ENCODE measurements at places on chromosomes 6 and 20.

DNA sequence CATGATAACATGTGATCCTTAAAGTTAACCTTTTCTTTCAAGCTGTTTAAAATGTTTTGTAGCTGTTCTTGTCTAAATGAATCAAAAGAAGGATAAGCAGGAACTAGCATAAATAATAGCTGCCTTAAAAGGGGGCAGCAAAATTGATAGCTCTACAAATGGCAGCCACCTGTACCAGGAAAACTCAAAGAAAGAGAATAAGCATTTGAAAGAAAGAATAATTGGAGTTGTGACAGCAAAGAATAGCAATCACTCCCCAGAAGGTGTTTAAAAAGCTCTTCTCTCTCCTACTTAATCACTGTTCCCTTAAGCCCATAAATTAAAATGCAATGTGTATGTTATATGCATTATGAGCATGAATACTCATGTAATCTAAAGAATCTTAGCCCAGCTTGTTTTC lies 114.6 kb downstream of the SIM1 start:
- no peak for DNase-seq

DNA sequence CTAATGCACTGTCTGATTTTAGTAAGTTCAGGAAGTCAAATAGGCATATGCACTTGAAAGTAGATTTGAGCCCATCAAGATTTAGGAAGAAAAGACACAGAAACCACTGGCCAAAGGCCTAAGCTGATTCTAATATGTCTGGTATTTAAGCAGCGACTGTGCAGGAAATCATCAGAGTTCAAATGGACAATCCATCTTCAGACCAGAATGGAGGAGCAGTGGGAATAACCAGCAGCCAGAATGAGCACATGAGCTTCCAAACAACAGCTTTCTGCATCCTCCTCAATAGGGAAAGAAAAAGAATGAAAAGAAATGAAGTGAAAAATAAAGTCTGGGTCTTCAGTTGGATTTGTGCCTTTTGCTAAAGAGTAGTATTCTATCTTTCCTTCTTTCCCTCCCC lies 50.6 kb downstream of the SOD2 start:
- no peak for DNase-seq

GRCh38 chr6:119052987-119053386 lies 25.5 kb downstream of the FAM184A start:
- no peak for DNase-seq

GRCh38 chr20:14989535-14990290 lies 652.3 kb upstream of the FLRT3 start:
- DNase-seq, result no peak

DNA sequence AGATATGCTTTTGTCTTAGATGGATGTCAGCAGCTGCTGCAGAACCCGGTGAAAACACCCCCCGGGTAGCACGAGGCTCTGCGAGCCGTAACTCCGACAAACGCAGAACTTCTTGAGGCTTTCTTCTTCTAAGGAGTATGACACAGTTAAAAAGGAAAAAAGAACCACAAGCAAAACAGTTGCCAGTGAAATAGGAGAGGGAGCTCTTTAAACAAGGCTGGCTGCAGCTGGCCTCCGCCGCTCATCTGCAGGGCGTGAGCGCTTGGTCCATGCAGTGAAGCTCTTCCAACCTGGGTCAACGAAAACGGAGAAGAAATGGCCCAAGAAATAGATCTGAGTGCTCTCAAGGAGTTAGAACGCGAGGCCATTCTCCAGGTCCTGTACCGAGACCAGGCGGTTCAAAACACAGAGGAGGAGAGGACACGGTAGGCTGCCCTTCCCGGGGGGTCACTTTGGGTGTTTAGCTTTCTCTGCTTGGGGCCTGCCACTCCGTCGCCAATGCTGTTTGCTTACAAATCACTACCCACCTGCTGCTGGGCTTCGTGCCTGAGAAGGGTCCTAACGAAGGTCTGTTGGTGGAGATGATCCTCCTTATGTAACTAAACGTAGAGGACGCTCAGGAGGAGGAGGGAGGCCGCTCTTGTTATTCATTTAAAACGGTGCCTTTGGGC lies 13.2 kb downstream of the SYTL3 start:
- no peak for DNase-seq

GRCh38 chr6:115717472-115717871 lies 343.2 kb downstream of the FRK start:
- DNase-seq, result no peak

- DNase-seq, result no peak
Observed at GRCh38 chr20:33130568-33131061, 37.3 kb upstream of the BPIFA2 start.

DNA sequence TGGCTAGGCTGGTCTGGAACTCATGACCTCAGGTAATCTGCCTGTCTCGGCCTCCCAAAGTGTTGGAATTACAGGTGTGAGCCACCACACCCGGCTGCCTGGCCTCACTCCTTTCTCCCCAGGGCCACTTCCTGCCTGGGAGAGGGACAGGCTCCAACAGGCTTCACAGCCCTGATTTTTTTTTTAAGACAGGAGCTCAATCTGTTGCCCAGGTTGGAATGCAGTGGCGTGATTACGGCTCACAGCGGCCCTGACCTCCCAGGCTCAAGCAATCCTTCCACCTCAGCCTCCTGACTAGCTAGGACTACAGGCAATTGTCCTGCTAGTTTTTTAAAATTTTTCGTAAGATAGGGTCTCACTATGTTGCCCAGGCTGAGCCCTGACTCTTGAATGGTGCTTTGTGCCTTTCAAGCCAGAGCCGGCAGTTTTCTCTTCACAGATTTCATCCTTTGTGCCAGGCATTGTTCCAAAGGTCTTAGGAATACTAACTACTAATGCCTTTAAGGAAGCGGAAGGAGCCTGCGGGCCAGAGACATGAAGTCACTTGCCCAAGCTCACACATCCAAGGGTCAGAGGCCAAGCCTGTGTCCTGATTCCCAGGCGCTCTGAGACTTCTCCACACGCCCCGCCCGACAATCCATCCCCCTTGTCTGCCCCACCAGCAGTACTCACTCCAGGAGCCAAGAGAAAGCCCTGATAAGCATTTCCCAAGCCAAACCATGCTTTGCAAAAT lies 19.2 kb downstream of the CAPN11 start:
- no peak for DNase-seq

DNA sequence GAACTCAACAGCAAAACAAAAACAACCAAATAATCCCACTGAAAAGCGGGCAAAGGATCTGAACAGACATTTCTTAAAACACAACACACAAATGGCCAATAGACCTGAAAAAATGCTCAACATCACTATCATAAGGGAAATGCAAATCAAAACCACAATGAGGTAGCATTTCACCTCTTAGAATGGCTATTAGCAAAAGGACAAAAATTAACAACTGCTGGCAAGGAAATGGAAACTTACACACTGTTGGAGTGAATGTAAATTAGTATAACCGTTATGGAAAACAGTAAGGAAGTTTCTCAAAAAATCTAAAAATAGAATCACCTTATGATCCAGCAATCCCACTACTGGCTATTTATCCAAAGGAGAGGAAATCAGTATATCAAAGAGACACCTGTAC lies 20.9 kb downstream of the FAM8A1 start:
- no peak for DNase-seq

DNA sequence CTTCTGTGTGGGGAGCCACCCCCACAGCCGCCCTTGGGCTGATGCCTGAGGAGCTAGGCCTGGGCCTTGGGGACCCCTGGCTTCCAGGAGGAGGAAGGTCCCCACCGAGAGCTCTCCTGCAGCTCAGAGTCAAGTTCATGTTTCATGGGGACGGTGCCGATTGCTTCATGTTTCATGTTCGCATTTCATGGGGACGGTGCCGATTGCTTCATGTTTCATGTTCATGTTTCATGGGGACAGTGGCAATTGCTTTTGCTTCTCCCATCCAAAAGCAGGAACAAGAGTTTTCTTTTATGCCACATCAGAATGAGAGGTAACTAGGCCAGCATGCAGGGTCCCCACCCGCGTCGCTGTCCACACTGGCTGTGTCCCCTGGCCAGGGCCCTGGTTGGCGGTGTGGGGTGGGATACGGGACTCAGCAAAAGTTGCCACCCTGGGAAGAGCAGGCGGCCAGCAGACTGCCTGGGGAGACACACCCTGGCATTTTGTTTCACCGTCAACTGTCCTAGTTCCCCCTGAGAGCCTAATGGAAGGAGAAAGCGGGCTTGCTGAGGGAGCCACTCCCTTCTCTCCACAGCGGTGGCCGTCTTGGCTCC lies 46.0 kb downstream of the DACT2 start:
- no peak for DNase-seq

DNA sequence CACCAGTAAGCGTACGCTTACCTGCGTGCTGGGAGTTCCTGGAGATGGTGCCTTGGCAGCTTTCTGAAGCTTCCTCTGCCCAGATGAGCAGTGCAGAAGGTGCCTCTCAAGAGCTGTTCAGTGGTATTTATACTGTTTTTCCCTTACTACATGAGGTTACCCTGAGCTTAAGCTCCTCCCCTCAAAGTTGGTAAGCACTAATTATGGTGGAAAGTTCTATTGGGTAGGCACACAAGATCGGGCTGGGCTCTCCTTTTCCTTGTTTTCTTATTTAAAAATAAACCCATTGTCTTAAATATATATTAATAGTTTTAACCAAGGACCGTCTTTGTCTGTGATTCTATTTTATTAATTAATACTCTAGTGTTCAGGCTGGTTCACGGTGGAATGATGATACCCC lies at the start of gene COL10A1:
TSS of gene COL10A1 (minus strand) at position 101 of the 400 bp plus-strand sequence. CDS start 640 bp downstream, outside the sequence.
- DNase-seq, result no peak

GRCh38 chr20:916125-916799 lies at the start of gene ANGPT4:
Gene ANGPT4, minus strand, starts transcription at chr20:916334. Its CDS starts 120 bp downstream, at chr20:916214.
- no peak for DNase-seq

DNA sequence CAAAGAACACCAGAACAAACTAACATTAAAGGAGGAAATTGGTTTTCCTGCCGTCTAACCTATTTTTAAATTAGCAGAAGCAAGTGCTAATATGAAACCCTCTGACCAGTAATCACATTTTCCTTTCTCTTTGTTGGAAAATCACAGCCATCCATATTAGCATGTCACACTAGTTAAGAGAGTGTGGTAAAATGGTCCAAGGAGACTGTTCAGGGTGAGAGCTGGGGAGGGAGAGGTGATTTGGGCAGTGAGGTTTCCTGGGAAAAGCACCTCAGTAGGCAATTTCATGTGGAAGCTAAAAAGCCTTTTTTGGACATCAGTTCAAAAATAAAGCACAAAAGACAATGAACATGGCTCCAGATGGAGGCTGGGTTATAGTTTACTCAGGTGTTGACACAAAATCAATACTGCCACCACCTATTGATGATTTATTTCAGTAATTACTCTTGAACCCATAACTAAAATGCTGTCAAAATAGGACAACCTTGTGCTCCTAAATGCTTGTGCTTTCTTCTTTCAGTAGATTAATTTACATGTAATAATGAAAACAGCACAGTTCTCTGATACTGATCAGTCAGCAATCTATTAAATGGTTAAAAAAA lies 333.2 kb downstream of the SAMD5 start:
- DNase-seq, result no peak

DNA sequence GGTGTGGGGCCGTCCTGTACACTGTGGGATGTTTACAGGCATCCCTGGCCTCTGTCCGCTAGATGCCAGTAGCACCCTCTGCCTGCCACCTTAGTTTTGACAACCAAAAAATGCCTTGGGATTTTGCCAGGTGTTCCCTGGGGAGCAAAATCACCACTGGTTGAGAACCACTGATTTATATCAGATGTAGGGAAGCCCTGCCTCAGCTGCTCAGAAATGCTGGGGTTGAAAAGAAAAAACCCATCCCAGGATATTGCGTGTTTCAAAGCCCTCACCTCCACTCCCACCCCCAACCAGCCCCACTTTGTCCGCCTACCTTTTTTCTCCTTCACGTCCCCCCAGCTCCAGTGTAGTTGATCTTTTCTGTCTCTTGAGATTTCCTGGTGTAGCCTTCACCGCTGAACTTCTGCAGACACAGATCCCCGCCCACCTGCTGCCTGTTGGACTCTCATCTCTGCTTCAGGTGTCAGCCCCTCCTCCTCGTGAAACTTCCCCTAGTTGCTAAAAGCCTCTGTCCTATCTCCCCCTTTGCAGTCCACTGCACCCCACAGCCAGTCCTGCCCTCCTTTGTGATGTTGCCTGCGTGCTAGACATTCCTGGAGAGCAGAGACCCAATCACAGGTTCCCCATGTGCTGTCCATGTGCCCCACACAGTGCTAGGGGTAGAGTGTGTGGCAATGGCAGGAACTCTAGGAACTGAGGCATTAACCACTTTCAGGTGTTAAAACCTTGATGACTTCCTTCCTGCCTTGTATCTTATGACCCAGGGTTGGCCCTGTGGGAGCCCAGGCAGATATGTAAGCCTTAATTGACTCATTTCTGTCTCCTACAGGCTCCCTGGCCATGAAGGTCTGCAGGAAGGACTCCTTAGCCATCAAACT lies 98.9 kb downstream of the TBC1D7 start:
- no peak for DNase-seq

- DNase-seq, result no peak
Observed at GRCh38 chr6:116088946-116089345, 11.7 kb upstream of the NT5DC1 start.

- no peak for DNase-seq
Observed at GRCh38 chr6:140893432-140893831, 1239.3 kb upstream of the GJE1 start.

DNA sequence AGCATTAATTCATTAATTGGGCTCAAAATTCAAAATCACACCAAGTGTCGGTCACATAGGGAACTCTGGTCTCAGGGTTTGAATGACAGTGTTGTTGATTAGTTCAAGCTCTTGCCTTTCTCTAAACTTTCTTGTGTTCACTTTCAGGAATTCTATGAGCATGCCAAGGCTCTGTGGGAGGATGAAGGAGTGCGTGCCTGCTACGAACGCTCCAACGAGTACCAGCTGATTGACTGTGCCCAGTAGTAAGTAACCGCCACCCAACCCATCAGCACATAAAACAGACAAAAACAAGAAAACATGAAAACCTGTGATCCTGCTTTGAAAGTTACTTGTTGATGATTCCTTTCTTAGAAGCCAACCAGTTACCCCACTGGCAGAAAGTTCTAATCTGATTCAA lies 52.7 kb downstream of the GNAS start:
- DNase-seq, result no peak

All from T-helper 22 cell (primary cell).